Amniotic stem cell (primary cell): ENCODE measurements at places on chromosomes 6 and 20.

GRCh38 chr6:158000530-158001307 is 19.1 kb downstream of the SYNJ2 start:
- no peak for DNase-seq

DNA sequence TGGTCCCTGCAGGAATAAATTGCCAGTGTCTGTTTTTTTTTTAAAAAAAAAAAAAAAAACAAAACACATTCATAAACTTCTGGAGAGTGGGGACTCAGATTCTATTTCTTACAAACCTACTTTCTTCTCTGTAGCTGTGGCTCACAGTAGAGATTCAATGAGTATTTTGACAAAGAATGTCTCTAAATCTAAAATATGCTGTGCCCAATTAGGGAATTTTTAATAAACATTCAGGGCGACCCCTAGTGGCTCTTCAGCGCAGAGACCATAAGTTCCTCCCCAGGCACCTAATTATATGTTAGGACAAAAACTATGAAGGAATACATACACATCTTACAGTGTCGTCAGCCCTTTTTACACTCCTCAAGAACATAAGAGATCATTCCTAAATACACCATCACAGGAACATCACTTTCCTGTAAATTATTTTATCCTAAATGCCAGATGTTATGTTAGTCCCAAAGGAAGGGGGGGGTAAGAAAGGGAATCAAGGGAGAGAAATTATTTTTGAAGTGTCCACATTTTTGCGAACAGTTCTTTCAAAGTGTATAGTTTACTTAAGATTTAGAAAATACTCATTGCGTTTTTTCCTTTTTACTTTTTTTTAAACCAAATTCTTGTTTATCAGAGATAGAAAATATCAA is 21.8 kb upstream of the NAA20 start:
- DNase-seq, result peak; percentile 32

DNA sequence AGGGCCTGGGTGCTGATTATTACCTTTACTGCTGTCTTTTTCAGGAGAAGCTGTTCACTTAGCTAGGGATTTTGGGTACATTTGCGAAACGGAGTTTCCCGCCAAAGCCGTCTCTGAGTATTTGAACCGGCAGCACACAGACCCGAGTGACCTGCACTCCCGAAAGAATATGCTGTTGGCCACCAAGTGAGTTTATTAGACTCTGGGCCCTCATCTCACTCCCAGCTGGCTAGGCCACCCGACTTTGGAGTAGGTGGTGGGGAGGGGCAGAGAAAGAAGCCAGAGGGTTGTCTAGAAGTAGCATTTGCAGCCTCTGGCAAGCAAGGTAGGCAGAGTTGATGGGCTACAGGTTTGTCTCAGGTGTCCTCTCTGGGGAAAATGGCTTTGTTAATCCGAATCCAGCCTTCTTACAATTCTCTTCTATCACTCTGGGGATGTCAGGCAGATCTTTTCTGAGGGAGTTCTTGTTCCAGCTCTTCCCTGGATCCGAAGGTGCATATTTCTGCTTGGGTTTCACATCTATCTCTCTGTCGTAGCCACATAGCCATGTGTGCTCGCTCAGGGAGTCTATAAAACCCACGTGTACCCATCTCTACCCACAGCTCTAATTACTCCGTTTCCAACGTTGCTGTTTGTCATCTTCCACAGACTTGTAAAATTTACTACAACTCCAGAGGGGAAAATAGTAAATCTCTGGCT is 21.6 kb downstream of the TFAP2B start:
- DNase-seq, result no peak

- DNase-seq, result no peak
These were observed 46.6 kb downstream of the CDH22 start for GRCh38 chr20:46261456-46262253.

DNA sequence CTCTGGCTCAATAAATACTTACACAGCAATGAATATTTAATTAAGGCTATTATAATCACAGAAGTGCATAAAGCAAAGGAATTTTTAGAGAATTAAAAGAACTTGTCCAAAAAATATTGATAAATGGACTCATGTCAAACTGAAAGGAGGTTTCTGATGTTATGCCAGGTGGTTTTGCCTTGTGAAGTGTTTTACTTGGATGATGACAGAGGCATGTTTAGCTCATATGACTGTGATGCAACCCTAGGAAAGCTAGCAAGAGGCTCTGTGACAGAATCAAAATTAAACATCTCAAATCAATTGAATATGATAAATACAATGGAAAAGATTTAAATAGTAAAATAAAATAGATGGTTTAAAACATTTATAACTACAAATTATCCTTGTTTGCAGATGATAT is 137.3 kb downstream of the TMEM200A start:
- no peak for DNase-seq

GRCh38 chr6:110853754-110854477 is 20.7 kb upstream of the AMD1 start:
- DNase-seq, result no peak

GRCh38 chr20:61494763-61495575 is 242.9 kb downstream of the CDH4 start:
- DNase-seq, result no peak

DNA sequence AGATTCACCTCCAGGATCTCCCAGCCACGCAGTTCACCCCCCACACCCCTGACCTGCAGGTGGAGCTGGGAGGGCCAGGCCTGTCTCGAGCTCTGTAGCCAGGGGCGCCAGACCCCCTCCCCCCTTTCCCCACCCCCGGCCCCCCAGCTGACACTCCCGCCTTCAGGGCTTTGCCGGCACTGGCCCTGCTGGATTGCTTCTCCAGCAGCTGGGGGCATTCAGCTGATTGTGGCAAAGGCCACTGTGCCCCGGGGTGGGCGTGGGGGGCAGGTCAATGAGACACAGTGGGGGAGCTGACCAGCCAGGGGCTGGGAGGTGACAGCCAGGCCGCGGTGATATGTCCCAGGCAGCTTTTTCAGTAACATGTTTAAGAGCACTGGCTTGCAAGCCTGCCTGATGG is 22.2 kb downstream of the ZBP1 start:
- no peak for DNase-seq

DNA sequence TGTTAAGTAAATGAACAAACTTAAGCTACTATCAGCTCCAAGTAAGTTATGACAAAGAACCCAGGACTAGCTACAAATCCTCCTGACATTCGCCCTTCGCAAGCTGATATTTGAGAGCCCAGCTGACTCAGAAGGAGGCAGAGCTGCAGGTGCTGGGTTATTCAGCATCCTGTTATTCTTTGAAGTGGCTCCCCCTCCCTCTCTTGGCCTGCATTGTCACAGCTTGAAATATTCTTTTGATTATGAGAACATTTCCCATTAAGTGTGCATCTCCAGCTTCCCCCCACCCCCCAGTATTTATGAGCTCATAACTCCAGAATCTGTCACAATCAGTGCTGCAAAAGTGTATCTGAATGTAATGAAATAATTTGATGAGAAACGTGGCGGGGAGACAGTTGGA is 78.8 kb upstream of the RALY start:
- DNase-seq, result no peak

DNA sequence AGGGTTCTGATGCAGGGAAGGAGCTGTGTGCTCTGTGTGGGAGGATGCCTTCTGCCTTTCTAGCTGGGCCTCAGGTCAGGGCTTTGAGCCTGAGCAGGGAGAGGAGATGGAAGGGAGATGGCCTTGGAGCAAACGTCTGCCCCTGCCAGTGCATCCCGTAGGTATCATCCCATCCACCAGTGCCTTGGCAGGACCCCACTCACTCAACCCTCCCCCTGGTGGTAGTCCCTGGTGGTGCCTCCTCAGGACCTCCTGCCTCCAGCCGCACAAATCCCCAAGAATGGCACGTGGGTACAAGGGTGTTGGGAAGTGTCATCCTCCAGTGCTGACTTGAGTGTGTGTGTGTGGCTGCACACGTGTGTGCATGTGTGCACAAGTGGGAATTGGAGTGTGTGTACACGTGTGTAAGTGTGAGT is 23.1 kb upstream of the MICB start:
- no peak for DNase-seq

DNA sequence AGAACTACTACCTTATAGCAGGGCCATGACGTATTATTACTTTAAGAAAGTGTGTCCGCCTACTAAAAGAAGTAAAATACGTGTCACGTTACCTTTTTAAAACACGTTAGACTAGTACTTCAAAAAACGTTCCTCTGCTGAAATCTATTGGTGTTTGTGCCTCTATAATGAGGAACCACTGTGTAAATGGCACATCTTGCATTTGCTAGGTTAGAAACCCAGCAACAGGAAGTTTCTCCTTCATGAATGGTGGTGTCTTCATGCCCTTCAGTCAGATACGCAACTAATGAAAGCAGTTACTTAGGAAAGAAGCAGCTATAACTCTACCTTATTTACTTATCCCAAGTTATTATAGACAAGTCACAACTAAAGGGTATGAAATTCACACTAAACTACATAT is 343.5 kb downstream of the RNGTT start:
- no peak for DNase-seq

GRCh38 chr6:10633216-10633615 is 61.2 kb downstream of the C6orf52 start:
- DNase-seq, result no peak

DNA sequence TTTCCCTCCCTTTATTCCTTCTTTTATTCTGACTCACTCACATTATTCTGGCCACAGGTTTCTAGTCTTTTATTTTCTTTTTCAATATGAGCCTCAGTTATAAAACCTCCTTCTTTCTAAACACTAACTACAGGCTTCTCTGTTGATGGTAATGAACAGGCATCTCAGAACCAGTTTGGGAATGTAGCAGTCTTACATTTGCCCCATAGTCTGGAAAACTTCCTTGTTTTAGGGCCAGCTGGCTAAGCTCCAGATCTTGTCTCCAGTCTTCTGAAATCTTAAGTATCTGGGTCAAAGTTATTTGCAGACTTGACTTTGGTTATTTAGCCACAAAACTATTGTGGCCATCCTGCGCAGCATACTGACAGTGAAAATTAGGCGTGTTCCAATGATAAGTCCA is 97.0 kb upstream of the MAN1A1 start:
- no peak for DNase-seq

DNA sequence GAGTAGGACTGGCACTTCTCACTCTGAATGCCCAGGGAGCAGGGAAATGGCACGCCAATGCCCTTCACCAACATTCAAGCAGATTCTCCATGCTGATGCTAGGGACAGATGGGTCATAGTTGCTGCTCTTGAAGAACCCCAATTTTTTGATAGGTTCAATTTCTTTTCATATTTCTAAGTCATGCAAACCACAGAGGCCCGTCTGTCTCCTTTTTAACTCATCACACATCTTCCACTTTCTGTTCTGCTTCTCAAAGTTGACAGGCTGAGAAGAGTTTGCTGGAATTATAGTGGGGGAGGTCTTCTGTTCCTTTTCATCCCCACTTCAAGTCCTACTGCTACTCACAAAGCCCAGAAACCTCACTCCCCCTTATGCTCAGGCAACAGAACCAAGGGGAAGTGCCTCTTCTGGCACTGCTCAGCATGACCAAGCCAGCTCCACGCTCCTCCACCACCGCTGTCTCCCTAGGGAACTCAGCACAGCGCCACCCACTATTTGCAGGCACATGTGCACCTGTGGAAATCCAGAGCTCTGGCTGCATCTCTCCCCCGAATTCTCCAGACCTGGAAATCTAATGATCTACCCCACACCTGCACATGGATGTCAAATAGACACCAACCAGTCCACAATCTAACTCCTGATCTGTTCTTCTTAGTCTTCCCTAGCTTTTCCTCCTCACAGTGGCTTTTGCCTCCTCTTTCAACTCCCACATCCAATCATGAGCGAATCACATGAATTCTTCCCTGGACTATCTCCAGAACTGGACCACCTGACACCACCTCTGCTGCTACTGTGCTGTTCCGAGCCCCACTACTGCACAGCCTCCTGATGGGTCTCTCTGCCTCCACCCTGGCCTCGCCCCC is 10.7 kb downstream of the ZBTB24 start:
- no peak for DNase-seq

- no peak for DNase-seq
These were observed 45.8 kb upstream of the JARID2 start for GRCh38 chr6:15200087-15200486.

- no peak for DNase-seq
These were observed 52.9 kb downstream of the KAT14 start for GRCh38 chr20:18190338-18191233.
